ENCODE measurements at places on chromosomes 7 and 10. TPM values are rescaled to one million over a fixed set of nuclear protein-coding genes. Genes with fewer than 3 reads are reported as not detected.

SVOPL gene
- total RNA-seq, result not detected

ABCB4 gene
- total RNA-seq, result not detected

SLC25A40 gene
- total RNA-seq, result 8.4 TPM

SLC26A3 gene
- not detected for total RNA-seq

ZNF800 gene
- 8.9 TPM for total RNA-seq

SGPL1 gene
- total RNA-seq, result 31.9 TPM

TMEM236 gene
- total RNA-seq, result 0.12 TPM

TUBB8 gene
- not detected for total RNA-seq

KCTD7 gene
- total RNA-seq, result 6.2 TPM
